ENCODE measurements at places on chromosomes 6 and 20.

GRCh38 chr6:169843110-169843509 is 91.7 kb downstream of the ERMARD start:
- DNase-seq = no peak

DNA sequence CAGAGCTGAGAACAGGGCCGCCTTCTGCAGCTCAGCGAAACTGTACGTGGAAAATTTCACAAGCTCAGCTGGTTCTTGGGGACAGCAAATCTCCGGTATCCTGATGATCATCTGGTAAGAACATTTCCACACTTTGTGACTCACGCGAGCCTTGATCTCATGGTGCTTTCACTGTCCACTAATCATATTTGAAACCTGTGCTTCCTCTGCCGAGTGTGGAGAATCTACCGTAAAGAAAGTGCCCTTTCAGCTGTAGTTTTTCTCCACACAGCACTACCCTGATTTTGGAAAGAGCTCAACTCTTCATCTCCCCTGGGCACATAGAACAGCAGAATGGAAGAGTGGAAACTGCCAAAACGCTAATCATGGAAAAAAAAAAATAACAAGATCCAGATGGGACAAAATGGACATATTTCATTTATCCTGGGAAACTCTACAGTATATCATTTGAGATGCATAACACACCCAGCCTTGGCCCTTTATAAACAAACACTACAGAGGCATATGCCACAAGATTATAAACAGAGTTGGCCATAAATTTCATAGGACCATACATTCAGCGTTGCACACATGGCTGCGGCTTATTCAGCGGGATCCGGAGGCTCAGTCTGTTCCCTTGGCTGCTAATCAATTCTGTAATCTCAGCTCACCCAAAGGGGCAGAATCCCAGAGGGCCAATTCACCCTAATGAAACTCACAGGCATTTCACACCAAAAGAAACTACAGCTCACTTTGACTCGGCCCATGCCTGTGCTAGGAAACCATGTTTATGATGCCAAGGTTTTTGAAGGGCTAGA is 434.5 kb downstream of the HDGFL1 start:
- DNase-seq = no peak

GRCh38 chr6:150452428-150453243 is 83.8 kb downstream of the IYD start:
- no peak for DNase-seq

GRCh38 chr20:42979720-42980119 is 210.0 kb downstream of the PTPRT start:
- no peak for DNase-seq

DNA sequence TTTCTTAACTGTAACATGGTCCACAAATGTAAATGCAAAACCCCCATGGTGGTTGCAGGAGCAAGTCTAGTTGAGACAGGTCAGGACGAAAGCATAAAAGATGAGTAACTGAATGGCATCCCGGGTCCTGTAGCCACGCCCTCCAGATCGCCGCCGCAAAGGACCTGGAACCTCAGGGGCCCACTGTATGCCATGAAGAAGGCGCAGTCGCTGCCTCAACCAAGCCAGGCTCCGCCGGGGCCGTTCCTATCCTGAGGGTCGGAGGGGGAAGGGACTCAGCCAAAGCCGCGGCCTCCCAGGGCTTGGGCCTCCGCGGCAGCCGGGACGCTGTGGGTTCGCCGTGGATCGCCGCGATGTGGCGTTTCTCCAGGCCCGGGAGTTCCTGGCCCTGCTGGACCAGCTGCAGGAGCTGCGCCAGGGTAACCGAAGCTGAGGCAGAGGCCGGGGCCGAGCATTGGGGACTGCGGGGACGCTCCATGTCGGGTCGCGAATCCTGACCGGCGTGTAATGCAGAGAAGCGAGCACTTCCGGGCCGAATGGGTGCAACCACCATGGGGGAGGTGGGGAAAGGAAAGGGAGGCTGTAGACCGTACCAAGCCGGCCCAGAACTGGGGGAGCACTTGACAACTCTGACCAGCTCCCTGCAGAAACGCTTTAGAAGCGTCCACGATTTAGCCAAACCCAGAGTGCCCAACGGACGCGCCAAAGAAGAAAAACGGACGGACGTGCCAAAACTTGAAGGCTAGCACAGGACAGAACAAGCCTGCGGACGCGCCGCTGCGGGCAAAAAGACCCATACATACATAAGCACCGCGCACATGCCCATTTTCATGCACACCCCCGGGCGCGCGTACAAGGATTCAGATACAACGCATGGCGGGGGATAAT is 11.1 kb downstream of the RPL7L1 start:
- DNase-seq = peak; percentile 96

DNA sequence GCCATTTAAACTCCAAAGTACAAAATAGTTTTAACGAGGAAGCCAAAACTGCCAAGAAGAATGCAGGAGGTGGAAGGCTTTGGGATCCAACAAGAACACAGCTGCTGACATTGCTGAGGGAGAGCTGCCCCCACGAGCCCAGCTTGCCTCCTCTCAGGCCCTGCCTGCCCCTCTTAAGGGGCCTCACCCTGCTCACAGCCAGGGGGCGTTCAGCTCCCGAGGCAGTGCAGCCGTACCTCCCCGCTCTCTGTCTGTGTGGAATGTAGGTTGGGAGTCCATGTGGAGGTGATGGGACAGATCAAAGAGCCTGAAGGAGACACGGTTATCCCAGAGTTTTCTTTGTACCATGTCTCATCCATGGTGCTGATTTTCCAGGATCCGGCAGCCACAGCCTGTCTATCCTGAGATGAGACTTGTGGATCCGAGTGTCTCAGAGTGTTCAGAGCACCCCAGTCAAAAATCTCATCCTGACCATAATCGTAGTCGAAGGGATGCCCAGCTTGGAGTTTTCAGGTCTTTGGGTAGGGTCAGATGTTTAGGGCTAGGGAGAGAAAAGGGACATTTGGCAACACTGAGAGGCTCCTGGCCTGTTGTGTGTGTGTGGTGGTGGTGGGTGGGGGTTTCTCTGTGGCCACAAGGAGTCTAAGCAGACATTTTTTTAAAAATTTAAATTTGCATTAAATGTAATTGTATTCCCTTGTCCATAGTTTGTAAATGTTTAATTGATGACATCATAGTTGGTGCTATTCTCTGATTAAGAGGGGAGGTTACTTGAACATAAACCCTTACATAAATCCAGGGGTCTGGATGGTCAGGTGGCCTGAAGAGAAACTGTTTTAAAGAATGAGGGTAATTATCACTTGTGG is 111.4 kb upstream of the CLDN20 start:
- DNase-seq = no peak

- DNase-seq = no peak
Measured at GRCh38 chr20:47727170-47727880, 58.0 kb downstream of the SULF2 start.

DNA sequence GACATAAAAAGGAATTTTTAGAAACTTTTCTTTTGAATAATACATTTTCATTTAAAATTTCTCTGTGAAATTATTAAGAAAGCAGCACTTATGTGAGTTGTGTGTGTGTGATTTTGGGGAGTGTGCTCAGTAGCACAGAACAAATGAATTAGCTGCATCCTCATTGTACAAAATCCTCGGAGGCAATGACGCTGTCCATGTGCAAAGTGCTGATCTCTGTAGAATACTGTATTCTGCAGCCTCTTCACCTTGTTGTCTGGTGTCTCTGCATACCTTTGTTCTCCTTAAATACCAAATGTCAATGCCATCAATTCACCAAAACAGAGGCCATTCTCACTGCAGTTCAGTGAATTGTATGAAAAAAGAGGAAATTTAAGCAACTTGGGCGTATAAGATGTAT is 838.4 kb downstream of the QKI start:
- DNase-seq = no peak

DNA sequence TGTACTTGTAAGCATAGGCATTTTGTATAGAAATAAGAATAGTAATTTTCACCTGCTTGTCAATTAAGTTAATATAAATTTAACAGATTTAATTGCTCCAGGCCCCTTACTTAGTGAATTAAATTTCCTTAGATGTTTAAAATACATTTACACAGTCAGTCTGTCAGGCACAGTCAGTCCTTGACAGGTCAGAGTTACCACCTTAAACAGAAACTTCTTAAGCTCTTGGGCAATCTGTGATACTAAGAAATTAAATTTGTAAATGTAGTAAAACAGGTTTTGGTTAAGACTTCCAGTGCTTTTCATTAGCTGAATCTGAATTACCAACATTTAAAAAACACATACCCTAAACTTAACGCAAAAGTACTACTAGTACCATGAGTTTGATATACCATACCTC is 15.9 kb downstream of the PTPRA start:
- no peak for DNase-seq

GRCh38 chr20:38759106-38759505 is 10.8 kb downstream of the ACTR5 start:
- DNase-seq = no peak

GRCh38 chr20:45987108-45987780 is 15.2 kb upstream of the ZNF335 start:
- peak; percentile 38 for DNase-seq

DNA sequence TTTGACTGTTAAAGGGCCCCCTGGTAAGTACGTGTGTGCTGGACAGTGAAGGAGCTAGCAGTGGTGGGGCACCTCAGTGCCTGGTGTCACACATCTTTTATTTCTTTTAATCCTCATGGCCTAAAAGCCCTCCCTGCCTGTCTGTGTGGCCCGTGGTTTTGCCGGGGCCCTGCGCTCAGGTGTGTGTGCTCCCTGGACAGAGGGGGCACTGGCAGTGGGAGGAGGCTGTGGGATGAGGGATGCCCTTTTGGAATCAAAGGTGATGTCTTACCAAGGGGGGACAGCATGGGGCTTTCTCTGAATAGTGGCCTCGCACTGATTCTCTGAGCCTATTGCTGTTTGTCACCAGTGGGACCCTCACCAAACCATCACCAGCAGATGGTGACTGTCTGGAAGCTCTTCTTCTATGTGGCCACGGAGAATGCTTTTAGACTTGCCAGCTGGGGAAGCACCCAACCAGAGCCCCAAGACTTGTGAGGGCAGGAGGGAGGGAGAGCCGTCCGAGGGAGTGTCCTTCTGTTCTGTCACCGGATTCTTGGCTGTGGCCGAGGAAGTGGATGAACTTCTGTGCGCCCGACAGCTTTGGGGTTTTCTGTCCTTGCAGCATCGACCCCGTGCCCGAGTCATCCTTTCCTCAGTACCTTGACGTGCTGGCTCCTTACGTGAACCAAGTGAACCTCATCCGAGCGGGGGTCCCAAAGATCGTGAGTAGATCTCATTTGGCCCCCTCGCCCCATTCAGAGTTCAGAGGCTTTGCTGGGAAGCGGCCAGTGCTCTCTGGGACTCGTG is 18.1 kb downstream of the PNLDC1 start:
- no peak for DNase-seq

DNA sequence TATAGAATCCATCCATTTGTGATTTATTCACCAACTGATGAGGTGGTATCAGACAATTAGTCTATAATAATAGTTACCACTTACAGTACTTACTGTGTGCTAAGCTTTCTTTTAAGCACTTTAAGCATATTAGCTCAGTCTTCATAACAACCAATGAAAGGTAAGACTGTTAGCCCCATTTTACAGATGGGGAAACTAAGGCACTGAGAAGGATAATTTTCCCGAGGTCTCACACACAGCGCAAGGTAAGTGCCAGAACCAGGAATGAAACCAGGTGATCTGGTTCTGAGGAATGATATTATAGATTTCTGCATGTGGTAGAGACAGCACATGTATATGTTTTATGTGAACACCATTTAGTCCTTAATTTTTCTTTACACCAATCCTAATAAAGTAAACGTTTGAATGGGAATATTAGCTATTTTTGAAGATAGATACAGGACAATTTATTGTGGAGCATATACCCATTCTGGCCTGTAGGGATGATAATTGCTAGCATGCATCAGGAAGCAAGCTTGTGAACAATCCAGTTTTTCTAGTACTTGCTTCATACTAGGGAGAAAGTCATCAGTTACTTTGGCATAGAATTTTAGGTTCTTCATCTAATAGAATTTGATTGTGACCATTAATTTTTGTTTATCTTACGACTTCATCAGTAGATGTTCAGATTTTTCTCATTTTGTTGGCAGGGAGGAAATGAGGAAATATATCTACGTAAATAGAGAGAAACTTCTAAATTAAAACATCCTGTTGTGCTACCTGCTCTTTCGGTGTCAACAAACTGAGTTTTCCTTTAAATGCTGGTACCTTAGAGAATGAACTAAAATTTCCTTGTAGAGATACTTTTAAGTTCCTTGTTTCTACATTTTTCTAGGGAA is 3.0 kb downstream of the YWHAB start:
- DNase-seq = no peak

- DNase-seq = no peak
Measured at GRCh38 chr20:32780749-32781655, 18.8 kb downstream of the DNMT3B start.

DNA sequence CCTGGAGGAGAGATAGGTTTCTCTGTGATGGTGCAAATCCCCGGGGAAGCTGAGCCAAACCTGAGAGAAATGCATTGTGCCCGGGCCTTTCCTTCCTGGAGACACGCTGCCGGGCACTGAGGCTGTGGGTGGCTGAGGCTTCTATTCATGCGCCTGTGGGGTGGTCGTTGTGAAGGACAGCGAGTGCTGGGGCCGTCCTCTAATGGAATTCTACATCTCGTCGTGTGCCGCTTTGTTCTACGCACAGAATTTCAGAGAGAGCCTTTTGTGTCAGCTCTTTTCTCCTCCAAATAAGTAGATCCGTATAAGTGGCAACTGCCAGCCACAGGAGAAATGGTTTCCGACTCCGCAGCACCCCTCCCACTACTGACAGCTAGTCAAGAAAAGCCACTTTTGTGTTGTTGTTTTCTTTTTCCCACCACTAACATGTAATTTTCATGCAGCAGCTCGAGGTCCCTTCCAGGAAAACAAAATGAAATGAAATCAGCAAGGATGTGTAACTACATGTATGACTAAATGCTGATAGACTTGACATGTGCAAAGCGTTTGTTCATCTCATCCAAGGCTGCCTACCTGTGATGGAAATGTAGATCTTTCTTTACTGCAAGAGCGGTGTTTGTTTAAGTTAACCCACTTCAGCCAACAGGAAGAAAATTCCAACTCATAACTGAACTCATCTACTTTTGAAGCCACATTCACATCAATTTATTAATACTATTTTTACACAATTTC is 26.4 kb upstream of the PXDC1 start:
- no peak for DNase-seq

DNA sequence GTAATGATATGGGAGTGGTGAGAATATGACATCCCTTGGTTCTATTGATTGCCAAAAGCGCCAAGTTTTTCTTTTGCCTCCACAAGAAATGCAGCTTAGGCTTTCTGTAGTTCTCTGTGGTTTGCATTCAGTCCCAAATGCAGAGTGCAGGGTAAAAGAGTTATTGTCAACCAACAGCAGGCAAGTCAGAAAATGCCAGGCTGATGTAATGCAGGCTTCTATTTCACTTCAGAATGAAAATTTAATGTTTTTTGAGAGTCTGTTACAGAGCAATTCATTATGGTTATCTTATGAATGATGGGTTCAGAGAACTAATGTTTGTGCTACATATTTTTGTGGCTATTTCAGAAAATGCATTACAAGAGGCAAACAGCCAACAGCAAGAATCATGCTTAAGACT is 293.5 kb downstream of the CENPW start:
- DNase-seq = no peak

DNA sequence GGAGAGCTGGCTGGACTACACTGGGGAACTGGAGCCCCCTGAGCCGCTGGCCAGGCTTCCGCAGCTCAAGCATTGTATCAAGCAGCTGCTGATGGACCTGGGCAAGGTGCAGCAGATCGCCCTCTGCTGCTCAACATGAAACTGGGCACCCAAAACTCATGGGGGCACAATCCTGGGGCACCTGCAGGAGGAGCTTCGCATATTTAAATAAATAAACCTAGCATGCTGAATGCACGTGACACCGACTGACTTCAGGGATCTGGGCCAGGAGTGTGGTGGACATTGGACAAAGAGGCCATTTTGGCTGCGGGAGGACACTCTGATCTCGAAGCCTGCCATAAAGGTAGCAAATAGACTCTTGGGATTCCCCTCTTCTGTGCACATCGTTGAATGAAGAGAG is 6.8 kb downstream of the SCAND1 start:
- no peak for DNase-seq
